ENCODE measurements at places on chromosomes 12 and 14. TPM values are rescaled to one million over a fixed set of nuclear protein-coding genes. Genes with fewer than 3 reads are reported as not detected.
A peak's percentile ranks its signal among the peaks of the same experiment; 100 is the strongest.

- H3K27ac ChIP-seq: no peak overlapping the region
- H3K36me3 ChIP-seq: no peaks in the 10 kb centered on the region
- H3K27me3 ChIP-seq: no peaks in the 10 kb centered on the region
- H3K4me1 ChIP-seq: no peaks in the 10 kb centered on the region
- DNase-seq: no peak
- H3K4me3 ChIP-seq: no peak overlapping the region
Observed at GRCh38 chr12:503111-503761, 43.5 kb downstream of the B4GALNT3 start.

The BEGAIN gene
- total RNA-seq: 10.0 TPM

The CDCA3 gene
- total RNA-seq: 7.4 TPM

GRCh38 chr14:100828031-100828769 lies 2.3 kb downstream of the MEG3 start:
- peak overlapping the region; percentile 18 for H3K4me3 ChIP-seq
- H3K27me3 ChIP-seq: no peaks in the 10 kb centered on the region
- DNase-seq: no peak
- H3K4me1 ChIP-seq: peaks cover 19% of the 10 kb centered on the region
- H3K27ac ChIP-seq: no peak overlapping the region

The SYNJ2BP gene
- total RNA-seq: 20.7 TPM

DNA sequence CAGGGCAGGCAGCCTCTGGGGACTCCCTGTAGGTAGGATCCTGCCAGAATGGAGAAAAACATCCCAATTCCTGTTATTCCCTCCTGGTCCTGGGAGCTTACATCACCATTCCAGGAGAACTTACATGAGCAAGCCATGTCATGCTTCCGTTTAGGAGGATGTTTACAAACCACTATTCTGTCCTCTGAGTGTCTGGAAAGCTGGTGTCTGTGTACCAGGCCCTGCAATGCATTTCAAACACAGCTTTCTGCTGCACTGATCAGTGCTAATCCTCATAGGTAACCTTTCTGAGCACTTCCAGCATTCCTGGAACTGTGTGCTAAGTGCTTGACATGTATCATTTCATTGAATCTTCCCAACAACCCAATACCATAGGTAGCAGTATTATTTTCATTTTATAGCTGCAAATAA lies 19.8 kb upstream of the MAP1LC3B2 start:
- DNase-seq: no peak
- H3K27me3 ChIP-seq: no peaks in the 10 kb centered on the region
- no peaks in the 10 kb centered on the region for H3K36me3 ChIP-seq
- no peak overlapping the region for H3K27ac ChIP-seq
- H3K4me1 ChIP-seq: peaks cover 51% of the 10 kb centered on the region

DNA sequence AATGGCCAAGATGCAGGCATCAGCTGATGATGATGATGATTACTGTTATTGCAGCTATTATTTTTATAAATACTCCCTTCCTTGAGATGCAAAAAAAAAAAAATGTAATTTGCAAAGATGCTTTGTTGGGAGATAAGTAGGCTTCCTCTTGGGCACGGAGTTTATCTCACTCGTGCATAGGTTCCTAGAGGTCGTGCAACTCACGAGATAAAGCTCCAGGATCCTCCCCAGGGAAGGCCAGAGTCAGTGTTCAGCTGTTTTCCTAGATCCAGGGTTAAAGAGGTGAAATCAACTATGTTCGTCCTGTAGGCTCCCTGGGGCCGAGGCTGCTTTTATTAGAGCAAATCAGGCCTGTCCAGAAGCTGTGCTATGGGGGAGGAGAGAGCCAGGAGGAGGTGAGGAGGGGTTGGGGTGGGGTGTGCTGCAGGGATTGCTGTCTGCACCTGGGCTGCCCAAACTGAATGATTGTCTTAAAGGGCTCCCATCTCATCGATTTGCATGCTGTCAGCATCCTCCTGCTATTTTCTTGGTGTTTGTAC lies 270.3 kb downstream of the NRXN3 start:
- no peaks in the 10 kb centered on the region for H3K36me3 ChIP-seq
- no peaks in the 10 kb centered on the region for H3K4me1 ChIP-seq
- H3K4me3 ChIP-seq: no peak overlapping the region
- no peaks in the 10 kb centered on the region for H3K27me3 ChIP-seq
- H3K27ac ChIP-seq: no peak overlapping the region

DNA sequence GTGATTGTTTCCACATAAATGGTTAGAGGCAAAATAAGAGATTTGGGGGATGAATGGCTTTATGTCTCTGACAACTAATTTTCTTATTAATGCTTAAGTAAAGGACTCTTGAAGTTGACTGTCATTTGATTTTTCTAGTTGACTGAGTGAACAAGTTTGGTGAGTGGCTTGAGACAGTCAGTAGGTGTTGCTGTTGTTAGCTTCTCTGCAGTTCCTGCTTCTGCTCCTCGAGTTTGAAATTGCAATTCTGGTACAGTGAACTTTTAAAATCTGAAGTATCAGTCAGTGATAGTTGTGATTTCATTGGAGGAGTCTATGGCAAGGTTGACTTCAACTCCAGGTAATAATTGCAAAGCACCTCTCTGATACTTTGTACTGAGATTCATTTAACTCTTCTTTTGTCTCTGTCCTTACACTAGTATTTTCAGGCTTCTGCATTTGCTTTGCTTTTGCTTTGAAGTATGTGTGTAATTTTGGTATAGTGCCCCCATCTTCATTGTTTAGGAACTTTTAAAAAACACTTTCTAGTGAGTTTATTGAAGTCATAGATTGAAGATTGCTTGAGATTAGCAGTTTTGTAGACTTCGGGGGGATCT lies 415.5 kb downstream of the PCNX1 start:
- peaks cover 24% of the 10 kb centered on the region for H3K4me1 ChIP-seq
- H3K27me3 ChIP-seq: no peaks in the 10 kb centered on the region
- no peak for DNase-seq
- no peaks in the 10 kb centered on the region for H3K36me3 ChIP-seq

DNA sequence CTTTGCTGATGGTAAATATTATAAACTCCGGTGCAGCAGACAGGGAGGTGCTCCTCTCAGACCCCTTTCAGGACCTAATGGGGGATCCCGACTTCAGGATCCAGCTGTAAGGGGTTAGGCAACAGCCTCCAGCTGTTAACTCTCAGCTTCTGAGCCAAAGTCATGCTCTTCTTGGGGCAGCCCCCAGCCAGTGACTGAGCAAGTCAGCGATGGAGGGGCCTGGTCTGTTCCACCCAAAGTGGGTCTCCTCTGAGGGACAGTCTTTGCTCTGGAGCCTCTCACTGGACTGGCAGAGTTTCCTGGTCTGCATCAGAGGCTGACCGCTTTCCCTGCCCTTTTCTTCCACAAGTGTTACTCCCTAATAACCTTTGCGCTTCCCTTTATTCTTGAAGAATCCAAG lies 184.2 kb upstream of the DIO3 start:
- H3K36me3 ChIP-seq: no peaks in the 10 kb centered on the region
- DNase-seq: no peak
- H3K4me1 ChIP-seq: no peaks in the 10 kb centered on the region

DNA sequence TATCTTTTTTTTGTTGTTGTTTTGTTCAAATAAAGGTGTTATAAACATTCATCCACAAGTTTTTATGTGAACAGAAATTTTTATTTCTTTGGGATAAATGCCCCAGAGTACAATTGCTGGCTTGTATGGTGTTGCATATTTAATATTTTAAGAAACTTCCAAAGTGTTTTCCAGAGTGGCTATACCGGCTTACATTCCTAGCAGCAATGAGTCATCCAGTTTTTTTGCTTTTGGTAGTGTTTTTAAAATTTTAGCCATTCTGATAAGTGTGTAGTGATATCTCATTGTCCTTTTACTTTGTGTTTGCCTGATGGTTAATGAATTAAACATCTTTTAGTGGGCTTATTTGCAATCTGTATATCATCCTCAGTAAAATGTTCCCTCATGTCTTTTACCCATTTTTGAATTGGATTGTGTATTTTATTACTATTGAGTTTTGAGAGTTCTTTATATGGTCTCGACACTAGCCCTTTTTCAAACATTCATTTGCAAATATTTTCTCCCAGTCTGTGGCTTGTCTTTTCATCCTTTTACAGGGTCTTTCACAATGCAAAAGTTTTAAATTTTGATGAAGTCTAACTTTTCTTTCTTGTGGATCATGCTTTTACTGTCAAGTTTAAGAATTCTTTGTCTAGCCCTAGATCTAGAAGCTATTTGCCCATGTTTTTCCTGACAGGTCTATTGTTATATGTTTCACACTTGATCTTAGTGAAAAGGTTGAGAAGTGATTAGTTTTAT lies 29.5 kb downstream of the PPP4R4 start:
- H3K4me1 ChIP-seq: no peaks in the 10 kb centered on the region
- H3K4me3 ChIP-seq: no peak overlapping the region
- no peaks in the 10 kb centered on the region for H3K36me3 ChIP-seq

DNA sequence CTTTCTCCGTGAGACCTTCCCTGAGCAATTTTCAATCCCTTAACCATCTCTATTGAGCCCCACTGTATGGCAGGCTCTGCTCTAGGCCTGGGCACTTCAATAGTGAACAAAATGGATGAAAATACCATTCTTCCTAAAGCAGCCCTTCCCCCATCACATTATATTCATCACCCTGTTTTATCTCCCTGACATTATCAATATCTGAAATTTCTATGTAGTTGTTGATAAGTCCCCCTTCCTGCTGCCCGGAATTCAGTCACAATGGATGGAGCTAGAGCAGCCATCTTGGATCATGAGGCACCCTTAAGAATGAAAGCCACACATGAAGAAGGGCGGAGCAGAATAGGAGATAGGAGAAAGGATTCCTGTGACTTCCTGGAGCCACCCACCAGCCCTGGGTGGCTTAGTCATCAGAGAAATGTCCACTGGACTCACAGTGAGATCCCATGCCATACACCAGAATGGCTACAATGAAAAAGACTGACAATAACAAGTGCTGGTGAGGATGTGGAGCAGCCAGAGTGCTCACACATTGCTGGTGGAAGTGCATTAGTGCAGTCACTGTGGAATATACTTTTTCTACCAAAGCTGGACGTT lies 33.9 kb downstream of the SCARB1 start:
- no peak overlapping the region for H3K4me3 ChIP-seq
- no peaks in the 10 kb centered on the region for H3K36me3 ChIP-seq
- DNase-seq: no peak
- H3K4me1 ChIP-seq: peaks cover 7% of the 10 kb centered on the region
- no peaks in the 10 kb centered on the region for H3K27me3 ChIP-seq

DNA sequence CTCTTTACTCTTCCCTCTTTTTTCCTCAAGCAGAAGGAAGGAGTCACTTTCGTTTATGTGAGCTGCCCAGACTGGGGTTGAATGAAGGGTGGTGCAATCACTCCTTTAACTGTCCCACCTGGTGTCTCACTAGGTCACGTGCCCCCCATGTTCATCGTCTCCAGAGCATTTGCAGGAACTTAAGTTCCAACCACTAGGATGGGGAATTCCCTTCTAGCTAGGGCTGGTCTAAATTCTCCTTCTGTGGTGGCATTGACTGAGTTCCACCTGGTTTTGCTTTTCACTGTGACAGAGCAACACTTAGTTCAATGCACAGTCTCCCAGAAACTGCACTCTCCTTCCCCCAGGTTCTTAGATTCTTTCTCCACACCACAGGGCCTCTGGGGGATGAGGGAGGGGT lies 9.5 kb downstream of the FANCM start:
- H3K4me1 ChIP-seq: no peaks in the 10 kb centered on the region
- H3K27ac ChIP-seq: no peak overlapping the region
- H3K4me3 ChIP-seq: no peak overlapping the region
- DNase-seq: no peak
- no peaks in the 10 kb centered on the region for H3K36me3 ChIP-seq
- no peaks in the 10 kb centered on the region for H3K27me3 ChIP-seq

The ANO2 gene
- total RNA-seq: 13.8 TPM

DNA sequence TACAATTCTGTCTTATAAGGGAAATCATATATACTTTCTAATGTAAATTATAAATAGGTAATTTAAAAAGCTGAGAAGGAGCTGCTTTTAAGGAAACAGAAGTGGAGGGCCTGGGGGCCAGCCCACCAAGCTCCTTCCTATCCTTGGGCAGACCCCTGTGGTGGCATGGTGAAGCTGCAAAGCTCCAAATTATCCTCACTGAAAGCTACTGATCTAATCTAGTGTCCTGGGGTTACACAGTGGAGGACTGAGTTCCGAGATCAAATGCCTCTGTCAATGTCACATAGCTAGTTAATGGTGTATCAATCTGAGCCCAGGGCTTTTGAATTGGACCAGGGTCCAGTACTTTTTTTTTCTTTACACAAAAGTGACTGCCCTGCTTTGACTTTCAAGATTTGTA lies 355.4 kb downstream of the CEP128 start:
- H3K27ac ChIP-seq: no peak overlapping the region
- no peaks in the 10 kb centered on the region for H3K4me1 ChIP-seq
- no peak for DNase-seq
- no peaks in the 10 kb centered on the region for H3K36me3 ChIP-seq
- H3K4me3 ChIP-seq: no peak overlapping the region

- DNase-seq: no peak
- H3K36me3 ChIP-seq: peaks cover 49% of the 10 kb centered on the region
- H3K27ac ChIP-seq: peak overlapping the region; percentile 99
- no peaks in the 10 kb centered on the region for H3K27me3 ChIP-seq
- peak overlapping the region; percentile 83 for H3K4me3 ChIP-seq
- H3K4me1 ChIP-seq: peaks cover 76% of the 10 kb centered on the region
Observed at GRCh38 chr12:57109207-57110103, 1.7 kb downstream of the STAT6 start.

DNA sequence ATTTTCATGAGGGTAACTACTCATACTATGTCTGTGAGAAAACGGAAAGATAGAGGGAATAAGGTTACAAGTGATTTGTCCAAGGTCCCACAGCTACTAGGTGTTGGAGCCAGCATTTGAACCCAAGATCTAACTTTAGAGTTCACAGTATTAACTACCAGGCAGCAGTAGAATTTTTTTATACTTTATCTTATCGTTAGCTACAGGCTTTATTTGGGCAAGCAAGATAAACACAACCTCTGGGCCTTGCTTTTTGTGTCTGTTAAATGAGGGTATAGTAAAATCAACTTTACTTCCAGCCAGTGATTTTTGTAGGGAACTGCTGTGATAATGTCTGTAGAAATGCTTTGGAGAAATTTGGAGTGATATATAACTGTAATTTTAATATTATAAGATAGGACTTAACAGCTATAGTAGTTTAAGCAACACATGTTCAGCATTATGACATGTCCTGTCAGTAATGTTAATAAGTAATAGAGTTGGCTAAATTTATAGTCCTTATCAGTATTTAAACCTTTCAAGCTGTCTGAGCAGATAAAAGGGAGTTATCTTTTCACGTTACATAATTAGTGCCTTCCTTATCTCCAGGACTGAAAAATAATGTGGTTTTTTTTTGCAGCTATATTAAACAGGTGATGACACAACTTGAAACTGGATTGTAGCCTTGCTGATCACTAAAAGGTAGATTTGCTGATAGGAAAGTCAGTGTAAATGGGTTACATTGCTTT lies 12.8 kb downstream of the LEMD3 start:
- H3K4me3 ChIP-seq: no peak overlapping the region
- H3K4me1 ChIP-seq: peaks cover 9% of the 10 kb centered on the region
- no peak for DNase-seq
- H3K36me3 ChIP-seq: no peaks in the 10 kb centered on the region
- no peak overlapping the region for H3K27ac ChIP-seq
- H3K27me3 ChIP-seq: no peaks in the 10 kb centered on the region

- no peaks in the 10 kb centered on the region for H3K36me3 ChIP-seq
- H3K27me3 ChIP-seq: no peaks in the 10 kb centered on the region
- no peak overlapping the region for H3K27ac ChIP-seq
- DNase-seq: no peak
- no peaks in the 10 kb centered on the region for H3K4me1 ChIP-seq
Observed at GRCh38 chr12:22821985-22822384, 197.0 kb downstream of the ETNK1 start.

GRCh38 chr14:100640471-100641273 lies 53.5 kb upstream of the BEGAIN start:
- H3K27me3 ChIP-seq: no peaks in the 10 kb centered on the region
- no peaks in the 10 kb centered on the region for H3K36me3 ChIP-seq
- no peak overlapping the region for H3K27ac ChIP-seq
- peaks cover 40% of the 10 kb centered on the region for H3K4me1 ChIP-seq
- H3K4me3 ChIP-seq: no peak overlapping the region
- DNase-seq: peak; percentile 90
